Stimulated activated CD4-positive, alpha-beta T cell treated with anti-CD3 and anti-CD28 coated beads, Interleukin-1b, Interleukin-23, amount 100 ng/mL, for 1 hour (primary cell): ENCODE measurements at places on chromosomes 1 and 21.
A peak's percentile ranks its signal among the peaks of the same experiment; 100 is the strongest.

DNA sequence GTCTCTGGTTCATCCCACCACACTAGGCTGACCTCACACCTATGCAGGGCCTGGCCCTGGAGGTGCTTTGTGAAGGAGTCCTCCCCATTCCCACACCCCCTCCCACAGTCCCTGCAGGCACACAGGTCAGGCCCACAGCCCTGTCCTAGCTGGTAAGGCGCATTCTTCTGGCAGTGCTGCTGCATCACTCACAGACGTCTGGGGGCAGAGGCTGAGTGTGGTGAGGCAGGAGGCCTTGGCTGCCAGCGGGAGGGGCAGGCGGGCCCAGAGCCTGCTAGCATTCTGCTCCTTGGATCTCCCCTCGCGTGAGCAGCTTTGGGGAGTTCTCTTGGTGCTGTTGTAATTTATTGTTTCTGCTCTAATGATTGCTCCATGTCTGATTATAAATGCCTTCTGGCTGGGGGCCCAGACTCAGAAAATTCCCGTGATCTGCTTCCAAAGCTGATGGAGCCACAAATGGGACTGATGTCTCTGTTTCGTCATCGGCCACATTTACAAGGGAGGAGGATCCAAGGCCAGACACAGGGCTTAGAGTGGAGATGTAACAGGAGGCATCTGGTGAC lies 62.9 kb downstream of the TRABD2B start:
- DNase-seq = no peak

DNA sequence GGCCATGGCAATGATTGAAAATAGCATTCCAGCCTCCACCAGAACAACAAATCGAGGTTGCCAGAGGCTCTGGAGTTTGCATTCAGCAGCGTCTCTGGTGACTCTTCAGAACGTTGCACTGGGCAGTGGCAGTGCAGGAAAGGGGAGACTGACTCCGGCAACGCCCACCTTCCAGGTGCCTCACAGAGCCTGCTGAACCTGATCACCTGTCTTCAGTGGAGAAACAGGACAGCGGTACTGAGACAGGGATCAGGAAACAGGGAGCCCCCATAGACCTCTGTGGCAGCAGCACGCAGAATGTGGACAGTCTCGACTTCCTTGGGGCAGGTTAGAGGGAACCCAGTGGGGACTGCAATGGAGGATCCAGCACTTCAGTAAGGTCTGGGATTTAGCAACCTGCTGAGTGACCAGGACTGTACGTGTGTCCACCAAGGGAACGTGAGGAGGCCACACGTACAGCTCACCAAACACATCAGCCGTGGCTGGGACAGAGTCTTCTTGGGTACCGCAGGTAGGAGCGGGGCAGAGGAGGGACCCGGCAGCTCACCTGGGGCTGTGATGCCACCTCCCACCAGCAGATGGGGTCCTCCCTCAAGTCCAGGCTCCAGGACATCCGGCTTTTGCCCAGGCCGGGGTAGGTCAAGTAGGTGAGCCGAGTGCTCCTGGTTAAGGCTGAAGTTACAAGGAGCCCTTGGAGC lies 128.6 kb downstream of the PRDM2 start:
- DNase-seq = no peak

DNA sequence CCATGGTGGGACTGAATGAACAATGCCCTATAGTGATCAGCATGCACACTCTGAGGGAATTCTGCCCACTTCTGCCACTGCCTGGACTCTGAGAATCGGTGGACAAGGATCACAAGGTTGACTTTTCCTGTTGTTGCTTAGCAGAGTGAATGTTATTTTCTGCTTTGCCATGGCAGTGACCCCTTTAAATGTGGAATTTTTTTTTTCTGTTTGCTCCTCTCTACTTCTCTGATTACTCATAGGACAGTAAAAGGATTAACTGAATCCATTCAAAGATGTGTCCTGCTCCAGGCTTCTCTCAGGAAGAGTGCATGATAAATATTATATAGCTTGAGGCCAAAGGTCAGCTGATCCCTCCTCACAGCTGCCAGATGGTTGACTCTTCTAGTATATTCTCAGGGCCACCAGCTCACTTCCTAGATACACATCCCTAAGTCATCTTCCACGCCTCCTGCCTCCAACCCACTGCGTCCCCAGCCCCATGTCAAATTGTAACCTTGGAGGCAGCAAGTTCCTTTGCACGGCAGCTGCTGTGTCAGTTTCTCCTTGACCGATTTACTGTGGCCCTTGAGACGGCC lies 74.0 kb upstream of the RALGPS2 start:
- no peak for DNase-seq

GRCh38 chr1:201714542-201715329 lies 114.2 kb upstream of the IPO9 start:
- no peak for DNase-seq

- no peak for DNase-seq
Measured at GRCh38 chr1:1594602-1595260, 5.2 kb downstream of the FNDC10 start.

DNA sequence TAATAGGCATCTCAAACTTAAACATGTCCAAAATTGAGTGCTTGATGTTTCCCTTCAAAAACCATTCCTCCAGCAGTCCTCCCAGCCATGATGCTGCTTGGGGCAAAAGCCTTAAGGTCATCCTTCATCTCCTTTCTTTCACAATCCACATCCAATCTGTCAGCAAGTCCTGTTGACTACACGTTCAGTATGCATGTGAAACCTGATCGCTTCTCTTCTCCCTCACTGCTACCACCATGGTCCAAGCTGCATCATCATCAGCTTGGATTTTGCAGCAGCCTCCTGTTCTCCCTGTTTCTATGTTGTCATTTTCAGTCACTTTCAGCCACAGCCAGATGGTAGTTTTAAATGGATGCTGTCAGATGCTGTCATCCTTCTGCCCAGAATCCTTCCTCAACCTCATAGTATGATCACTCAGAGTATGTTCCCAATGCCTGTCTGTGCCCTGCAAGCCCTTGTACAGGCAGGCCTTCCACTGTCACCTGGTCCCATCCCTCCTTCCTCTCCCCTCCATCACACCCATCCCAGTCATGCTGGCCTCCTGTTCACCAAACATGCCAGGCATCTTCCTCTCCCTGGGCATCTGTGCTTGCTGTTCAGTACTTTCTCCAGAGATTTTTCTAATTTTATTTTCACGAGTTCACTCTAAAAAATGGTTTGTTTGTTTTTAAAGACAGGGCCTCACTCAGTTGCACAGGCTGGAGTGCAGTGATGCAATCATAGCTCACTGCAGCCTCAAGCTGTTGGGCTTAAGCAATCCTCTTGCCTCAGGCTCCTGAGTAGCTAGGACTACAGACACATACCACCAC lies 66.0 kb downstream of the SYDE2 start:
- no peak for DNase-seq

GRCh38 chr1:39085174-39085573 lies 59.0 kb downstream of the NDUFS5 start:
- DNase-seq = no peak

- no peak for DNase-seq
Measured at GRCh38 chr1:206829875-206830274, 35.5 kb upstream of the IL20 start.

- DNase-seq = no peak
Measured at GRCh38 chr1:39737546-39738169, 1.0 kb upstream of the PPIE start.

GRCh38 chr21:45136927-45137611 lies 62.7 kb downstream of the ADARB1 start:
- peak; percentile 51 for DNase-seq

DNA sequence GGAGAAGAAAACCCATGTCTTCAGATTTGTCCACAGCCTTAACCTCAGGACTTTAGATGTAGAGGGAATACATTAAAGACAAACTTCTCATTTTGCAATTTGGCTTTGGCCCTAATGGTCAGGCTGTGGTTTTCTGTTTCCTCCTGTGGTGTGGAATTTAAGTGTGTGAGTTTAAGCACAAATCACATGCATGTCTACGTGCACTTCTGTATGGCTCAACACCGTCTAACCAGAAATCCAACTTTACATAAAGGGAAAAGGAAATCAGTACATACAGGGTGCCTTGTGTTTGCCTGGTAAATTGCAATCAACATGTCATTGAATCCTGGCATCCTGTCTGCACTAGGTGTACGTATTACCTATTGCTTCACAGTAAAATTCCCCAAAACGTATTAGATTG lies 1.2 kb upstream of the ZNF124 start:
- DNase-seq = no peak

DNA sequence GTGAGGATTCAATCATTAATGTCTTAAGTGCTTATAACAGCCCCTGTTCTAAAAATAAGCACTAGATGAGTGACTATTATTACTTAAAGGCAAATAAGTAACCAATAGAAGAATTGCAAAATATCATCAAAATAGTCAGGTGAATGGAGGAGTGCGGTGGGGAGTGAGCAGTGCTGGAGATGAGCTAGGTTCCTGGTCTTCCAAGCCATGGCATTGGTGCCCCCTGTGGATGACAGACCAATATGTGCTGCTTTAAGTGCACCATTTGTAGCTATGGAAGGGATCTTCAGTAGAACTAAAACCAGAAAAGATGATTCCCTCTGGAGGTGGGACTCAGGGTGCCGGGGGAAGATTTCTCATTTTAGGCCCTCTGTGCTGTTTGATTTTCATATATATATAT lies 46.1 kb upstream of the SLC30A1 start:
- DNase-seq = no peak

- DNase-seq = no peak
Measured at GRCh38 chr1:42720868-42721267, 19.2 kb downstream of the CLDN19 start.

GRCh38 chr1:38152351-38153065 lies 105.9 kb upstream of the POU3F1 start:
- DNase-seq = no peak

GRCh38 chr1:232012773-232013386 lies 386.3 kb downstream of the DISC1 start:
- DNase-seq = no peak

DNA sequence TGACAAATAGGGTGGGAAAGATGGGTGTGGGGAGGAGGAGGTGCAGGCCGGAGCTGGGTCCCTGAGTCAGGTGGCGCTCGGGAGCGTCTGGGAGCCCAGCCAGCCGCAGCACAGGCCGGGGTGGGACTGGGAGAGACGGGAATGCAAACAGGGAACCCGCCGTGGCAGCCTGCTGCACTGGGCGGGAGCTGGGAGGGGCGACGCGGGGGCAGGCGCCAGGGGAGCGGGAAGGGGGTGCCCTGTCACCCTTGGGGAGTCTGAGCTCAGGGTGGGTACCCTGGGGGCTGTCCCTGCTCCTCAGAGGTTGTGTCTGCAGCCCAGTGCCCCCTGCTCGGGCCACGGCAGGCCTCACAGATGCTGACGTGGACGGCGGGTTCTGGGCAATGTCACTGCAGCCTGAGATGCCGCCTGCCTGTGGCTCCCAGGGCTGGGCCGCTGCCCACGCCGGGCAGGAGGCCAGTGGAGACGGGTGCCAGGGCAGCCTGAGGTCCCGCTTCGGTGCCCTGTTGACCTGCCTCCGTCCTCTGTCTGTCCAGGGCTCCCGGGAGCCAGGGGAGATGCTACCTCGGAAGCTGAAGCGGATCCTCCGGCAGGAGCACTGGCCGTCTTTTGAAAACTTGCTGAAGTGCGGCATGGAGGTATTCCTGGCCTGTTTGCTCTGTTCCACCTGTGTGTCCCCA lies 16.6 kb upstream of the LRRC3 start:
- DNase-seq = no peak

- no peak for DNase-seq
Measured at GRCh38 chr1:80054129-80054528, 1047.6 kb upstream of the ADGRL4 start.

- DNase-seq = no peak
Measured at GRCh38 chr21:28482657-28483056, 510.0 kb downstream of the LTN1 start.

DNA sequence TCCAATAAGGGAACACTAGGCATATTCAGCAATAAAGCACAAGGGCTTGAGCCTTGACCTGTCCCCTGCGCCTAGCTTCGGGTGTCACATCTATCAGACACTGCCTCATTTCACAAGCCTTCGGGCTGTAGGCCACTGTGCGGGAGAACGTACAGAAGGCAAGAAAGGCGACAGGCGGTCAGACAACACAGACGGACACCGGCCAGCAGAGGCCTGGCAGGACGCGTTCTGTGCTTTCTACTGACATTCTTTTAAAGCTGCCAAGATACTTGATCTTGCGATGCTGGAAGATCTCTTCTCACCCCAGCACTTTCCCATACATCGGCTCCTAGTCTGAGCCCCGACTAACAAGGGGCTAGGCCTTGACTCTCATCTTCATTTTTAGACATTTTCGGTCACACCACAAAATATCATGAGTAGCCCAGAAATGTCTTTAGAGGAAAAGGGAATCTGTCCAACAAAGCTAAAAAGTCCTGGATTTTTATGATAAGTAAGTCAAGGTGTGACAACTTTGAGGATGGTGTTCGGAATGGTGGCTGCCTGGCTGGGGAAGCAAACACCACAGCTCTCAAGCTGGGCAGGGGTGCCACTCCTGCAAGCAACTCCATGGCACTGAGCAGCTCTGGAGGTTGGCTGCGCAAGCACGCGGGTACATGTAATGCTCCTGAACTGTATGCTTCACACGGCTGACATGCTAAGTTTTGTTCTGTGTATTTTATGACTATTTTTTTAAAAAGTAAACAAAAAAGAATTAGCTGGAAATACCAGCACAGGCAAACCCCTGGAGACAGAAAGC lies 18.7 kb downstream of the RIPK4 start:
- no peak for DNase-seq

DNA sequence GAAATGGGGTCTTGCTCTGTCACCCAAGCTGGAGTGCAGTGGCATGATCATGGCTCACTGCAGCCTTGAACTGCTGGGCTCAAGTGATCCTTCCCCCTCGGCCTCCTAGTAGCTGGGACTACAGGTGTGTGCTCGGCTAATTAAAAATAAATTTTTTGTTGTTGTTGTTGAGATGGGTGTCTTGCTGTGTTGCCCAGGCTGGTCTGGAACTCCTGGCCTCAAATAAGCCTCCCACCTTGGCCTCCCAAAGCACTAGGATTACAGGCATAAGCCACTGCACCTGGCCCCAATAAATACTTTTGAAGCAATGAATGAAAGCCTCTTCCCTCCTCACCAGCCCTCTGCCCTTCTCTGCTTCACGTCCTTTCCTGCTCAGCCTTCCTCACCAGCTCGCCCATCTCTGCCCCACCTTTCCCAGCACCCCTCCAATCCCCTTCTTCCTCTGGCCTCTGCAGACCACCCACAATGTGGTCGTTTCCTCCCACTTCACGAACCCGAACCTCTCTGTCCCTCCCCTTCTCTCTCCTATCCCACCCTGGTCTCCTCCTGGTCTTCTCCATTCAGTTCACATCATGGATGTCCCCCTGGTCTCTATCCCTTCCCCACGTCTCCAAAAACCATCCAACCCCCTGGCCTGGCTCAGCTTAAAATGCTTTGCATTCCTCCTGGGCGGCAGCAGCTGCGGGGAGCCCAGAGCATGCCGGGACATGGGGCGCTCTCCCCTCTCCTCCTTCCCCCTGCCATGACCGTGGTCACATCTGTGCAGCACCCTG lies 38.4 kb downstream of the RAP1GAP start:
- no peak for DNase-seq

DNA sequence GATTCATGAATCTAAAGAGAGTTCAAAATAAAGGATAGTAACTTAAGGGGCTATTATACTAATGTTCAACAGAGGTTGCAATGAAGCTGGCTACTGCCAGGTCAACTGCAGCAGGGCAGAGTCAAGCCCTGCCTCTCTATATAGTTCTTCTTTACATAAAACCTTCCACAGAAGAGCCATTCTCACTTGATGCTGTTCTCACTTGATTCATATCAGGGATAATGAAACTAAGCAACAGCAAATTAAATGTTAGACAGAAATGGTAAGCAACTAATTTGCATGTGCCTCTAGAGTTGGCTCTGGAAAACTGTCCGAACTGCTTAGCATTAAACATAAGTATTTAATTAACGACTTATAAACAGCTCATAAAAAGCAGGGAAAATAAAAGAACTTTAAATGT lies 17.4 kb downstream of the CCSAP start:
- DNase-seq = no peak

GRCh38 chr1:46020010-46020409 lies 112.4 kb downstream of the PIK3R3 start:
- DNase-seq = no peak
